ENCODE measurements at places on chromosomes 6 and 20. TPM values are rescaled to one million over a fixed set of nuclear protein-coding genes. Genes with fewer than 3 reads are reported as not detected.

GRCh38 chr6:40011844-40012243 is 77.6 kb upstream of the MOCS1 start:
- no peak for DNase-seq

GRCh38 chr6:16438718-16439591 is 200.6 kb downstream of the GMPR start:
- no peak for DNase-seq

- no peak for DNase-seq
These were observed 3.8 kb downstream of the RIPOR2 start for GRCh38 chr6:24931718-24932691.

DNA sequence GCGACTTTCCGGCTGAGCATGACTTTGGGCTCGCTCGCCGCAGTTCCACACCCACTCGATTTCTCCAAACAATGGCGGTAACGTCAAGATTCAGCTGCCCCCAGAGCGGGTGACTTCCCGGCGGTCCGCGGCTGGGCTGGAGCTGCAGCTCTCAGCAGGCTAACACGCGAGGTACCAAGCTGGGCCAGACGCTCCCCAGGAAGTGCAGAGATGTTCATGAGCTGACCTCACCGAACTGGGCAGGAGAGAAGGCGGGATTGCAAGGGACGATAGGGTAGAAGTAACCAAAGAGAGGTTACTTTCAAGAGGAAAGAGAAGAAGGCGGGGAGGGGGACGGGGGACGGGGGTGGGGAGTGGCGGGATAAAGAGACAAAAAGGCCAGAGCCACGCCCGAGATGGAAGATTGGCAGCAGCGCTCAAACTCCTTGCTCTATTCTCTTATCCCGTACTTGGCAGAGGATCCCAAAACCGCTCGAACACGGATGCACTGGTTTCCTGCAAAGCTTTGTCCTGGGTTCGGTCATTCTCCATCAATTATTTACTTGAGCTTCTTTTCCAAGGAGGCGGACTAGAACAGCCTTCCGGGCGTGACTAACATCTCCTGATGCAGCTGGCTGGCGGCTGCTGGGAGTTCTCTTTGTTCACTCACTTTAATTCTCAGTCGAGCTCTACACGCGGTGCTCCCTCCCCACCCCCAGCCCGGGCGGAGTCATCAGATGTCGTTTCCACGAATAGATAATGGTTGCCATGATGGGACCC is at the start of gene MTCL3:
Gene MTCL3 (minus strand): TSS at position 626 of the 759 bp plus-strand sequence.
- no peak for DNase-seq

GRCh38 chr6:122567034-122567433 is 43.2 kb upstream of the PKIB start:
- DNase-seq: no peak

RNF182 gene
- not detected for polyA plus RNA-seq

SCGN gene
- polyA plus RNA-seq: 2.5 TPM
